ENCODE measurements at places on chromosomes 7 and 10.
A peak's percentile ranks its signal among the peaks of the same experiment; 100 is the strongest.

GRCh38 chr10:9510626-9511025, 1456.1 kb downstream of the GATA3 start:
- DNase-seq: no peak

DNA sequence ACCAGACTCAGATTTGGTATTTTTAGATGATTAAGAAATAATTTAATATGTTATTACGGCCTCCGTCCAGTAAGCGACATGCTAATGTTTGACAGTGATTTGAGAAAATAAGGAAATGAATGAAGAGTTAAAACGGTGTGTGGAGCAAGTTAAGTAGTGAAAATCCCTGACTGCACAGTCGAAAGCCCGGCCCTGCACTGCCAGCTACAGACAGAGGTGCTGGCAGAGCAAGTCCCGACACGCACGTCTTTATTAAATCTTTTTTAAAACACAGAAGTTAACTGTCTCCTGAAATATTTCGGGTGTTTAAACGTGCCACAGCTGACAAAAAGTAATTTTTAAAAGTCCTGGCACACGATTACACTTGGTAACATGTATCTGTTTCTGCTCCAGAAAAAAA, 293.4 kb upstream of the RNF32 start:
- DNase-seq: no peak

DNA sequence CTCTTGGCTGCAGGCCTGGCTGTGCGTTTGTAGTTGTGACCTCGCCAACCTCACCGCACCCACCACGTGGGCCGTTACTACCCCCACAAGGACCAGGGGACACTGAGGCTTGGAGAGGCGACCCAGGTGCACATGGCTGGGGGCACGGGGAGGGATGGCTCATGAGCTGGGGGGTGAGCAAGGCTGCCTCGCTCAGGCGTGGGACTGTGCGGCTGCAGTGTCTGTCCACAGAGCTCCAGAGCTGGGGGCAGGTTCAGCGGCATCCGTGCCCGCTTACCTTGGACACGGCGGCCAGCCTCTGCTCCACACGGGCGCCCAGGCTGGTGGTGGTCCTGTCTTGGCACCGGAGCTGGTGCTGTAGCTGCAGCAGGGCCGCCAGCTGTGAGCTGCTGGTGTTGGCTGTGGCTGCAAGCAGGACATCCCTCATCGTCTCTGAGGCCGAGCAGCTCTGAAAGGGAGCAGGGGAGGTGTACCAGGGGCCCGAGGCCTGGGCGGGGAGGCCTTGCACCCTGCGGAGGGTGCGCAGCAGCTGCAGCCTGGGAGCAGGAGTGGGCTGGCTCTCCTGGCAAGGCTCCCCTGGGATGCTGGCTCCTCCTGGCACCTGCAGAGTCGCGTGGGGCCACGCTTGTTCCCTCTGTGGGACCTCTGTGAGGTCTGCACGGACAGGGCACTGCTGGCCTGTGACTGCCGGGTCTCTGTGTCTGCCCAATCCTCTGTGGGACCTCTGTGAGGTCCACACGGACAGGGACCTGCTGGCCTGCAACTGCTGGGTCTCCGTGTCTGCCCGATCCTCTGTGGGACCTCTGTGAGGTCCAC, 60.0 kb upstream of the NKX6-2 start:
- no peak for DNase-seq

GRCh38 chr7:103797647-103798307, 191.7 kb downstream of the RELN start:
- DNase-seq: no peak

DNA sequence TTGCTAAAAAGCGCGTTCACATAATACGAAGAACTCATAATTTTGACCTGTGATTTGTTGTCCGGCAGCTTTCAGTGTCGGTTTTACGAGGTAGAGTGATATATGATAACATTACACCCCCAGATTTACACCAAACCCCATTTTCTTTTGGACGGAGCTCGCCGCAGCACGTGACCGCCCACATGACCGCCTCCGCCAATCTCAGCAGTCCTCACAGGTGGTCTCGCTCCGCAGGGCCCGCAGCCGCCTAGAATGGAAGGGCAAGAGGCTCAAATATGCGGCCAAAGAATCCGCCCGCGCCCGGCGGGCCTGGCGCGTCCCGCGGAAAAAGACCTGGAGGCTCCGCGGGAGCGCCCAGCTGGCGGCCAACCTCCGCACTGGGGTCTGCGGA, at the start of gene HOXA7:
TSS of gene HOXA7 (minus strand) at position 168 of the 391 bp plus-strand sequence. CDS start at position 38, 130 bp downstream.
- DNase-seq: peak; percentile 73

- DNase-seq: peak; percentile 64
These were observed 1.6 kb downstream of the AIFM2 start for GRCh38 chr10:70130878-70131559.

- DNase-seq: no peak
These were observed 305.4 kb downstream of the KCNMA1 start for GRCh38 chr10:77332256-77332655.

DNA sequence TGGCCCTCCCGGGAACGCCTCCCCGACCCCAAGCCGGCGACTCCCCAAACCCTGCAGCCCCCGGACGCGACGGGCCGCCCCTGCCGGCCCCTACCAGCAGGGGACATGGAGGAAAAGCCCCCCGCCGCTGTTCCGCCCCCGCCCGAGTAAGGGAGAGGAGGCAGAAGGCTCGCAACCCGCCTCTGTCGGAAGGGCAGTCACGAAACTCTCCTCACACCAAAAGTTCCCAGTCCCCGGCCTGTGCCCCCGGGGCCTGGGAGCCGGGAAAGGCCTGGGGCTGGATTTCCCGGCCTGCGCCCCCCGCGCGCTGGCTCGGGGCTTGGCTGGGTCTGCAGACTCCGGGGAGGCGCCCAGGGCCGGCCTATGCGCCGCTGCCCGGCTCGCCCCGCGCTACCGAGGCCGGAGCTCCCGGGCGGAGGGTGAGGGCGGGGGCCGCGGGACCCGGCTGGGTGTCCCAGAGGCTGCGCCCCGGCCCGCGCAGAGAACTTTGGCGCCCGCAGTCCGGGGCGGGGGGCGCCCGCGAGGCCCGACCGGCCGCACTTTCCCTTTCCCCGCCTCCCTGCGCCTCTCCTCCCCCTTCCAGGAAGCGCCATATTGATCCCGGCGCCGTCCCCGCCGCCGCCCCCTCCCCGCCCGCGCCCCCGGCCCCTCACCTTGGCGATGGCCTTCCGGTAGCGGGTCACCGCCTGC, 728 bp downstream of the PARD3 start:
- peak; percentile 77 for DNase-seq

DNA sequence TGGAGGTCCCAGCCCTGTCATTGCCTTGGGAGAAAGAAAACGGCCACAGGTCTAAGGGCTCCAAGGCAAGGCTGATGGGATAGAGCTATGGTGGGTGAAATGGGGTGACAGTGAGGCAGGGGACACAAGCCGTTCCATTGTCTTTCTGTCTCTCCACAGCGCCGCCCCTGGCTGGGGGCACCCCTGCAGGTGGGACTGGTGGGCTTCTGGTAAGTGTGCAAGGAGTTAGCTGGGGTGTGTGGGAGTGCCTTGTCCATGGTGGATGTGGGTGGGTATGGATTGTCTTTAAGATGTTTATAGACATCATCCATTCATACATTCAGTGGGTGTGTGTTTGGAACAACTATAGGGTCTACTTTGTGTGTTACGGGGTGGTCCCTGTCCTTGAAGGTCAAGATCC, 7.5 kb downstream of the SFXN3 start:
- no peak for DNase-seq

- DNase-seq: no peak
These were observed 67.5 kb upstream of the CCNY start for GRCh38 chr10:35268791-35269257.

DNA sequence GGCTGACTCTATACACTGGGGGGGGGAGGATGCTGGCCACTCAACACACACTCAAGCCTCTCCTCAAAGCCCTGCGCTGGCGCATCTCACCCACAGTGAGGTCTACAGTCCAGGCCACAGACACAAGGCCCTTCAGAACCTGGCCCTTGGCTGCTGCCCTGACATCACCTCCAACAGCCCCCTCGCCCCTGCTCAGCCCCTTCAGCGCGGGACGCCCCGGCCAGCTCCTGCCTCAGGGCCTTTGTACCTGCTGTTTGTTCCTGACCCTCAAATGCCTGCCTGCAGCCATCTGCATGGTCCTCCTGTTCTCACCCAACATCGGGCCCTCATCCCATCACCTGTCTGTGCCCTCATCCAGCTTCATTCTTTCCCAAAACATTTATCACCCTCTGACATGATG, 572.6 kb downstream of the DNAJB6 start:
- DNase-seq: no peak

DNA sequence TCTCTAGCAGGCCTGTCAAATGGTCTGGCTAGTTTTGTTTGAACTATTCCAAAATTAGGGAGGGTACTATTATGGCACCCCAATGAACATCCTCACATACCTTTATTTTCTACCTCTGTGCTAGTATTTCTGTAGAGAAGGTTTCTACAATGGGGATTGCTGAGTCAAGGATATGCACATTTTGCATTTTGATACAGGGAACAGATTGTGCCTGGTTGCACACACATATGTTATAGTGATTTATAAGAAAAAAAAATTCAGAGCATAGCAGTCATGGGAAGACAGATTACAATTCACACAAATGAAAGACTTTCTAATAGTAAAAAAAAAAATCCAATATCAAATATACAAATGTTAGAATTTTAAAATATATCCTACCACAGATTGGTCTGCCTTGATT, 14.1 kb upstream of the NRBF2 start:
- DNase-seq: no peak

- no peak for DNase-seq
These were observed 133.4 kb downstream of the LRRC4 start for GRCh38 chr7:127897704-127898454.

DNA sequence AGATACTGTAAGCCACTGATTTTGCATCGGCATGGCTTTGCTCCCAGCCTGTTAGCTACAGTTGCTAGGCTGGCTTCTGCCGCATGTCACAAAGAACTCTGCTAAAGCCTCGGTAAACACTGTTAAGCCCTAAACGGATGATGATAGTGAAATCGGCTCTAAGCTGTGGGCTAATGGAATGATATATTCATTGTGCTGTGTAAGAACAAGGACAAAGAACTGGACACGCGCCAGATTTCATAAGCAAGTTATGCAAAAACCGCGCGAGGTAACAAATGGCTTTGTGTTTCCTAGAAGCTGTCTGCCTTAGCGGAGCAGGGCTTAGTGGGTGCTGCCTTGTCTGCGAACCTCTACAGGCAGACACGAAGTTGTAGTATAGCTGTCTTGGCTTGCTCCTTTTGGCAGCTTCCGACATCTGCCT, 331.3 kb upstream of the COBL start:
- no peak for DNase-seq

- no peak for DNase-seq
These were observed 48.7 kb downstream of the BPGM start for GRCh38 chr7:134695321-134695860.

GRCh38 chr10:120396228-120396627, 60.8 kb upstream of the PLPP4 start:
- no peak for DNase-seq

Data from upper lobe of right lung (tissue), 1 donor.